ENCODE measurements at places on chromosomes 3 and 15.

DNA sequence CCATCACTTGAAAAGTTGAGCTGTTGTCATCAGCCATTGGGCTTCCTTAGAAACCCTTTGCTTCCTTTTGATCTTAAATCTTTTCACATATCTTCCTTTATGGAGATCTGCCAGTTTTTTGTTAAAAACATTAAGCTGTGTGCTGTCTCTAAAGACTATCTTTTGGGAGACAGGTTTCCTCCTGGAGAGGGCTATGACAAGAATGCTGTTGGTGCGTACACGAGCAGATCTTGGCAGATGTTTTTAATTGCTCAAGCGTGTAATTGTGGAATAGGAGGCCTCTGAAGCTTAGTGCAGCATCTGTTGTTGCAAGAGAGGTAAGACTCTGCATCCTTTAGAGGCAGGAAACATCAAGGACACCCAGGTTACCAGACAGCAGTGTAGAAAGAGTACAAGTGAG is 56.8 kb downstream of the PHLDB2 start:
- DNase-seq: no peak

- no peak for DNase-seq
Observed at GRCh38 chr15:68733666-68734065, 87.0 kb downstream of the ANP32A start.

GRCh38 chr15:65881766-65882434 is 12.6 kb downstream of the RAB11A start:
- DNase-seq: no peak

GRCh38 chr3:156307704-156308103 is 187.3 kb downstream of the KCNAB1 start:
- DNase-seq: no peak

DNA sequence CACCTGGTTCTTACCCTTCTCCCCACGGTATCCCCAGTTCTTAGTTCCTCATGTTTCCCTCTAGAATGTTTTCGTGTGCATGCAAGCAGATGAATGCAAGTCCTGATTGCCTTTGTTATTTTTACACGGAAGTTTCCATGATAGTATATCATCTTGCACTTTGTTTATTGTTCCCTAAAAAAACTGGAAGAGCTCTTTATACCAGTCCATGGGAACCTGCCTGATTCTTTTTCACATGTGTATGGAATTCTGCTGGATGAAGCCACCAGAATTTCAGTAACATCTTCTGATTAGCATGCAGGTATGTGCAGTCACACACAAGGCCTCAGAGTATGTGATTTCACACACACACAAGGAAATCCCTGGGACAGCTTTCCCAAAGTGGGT is 16.0 kb upstream of the LRRK1 start:
- DNase-seq: no peak

DNA sequence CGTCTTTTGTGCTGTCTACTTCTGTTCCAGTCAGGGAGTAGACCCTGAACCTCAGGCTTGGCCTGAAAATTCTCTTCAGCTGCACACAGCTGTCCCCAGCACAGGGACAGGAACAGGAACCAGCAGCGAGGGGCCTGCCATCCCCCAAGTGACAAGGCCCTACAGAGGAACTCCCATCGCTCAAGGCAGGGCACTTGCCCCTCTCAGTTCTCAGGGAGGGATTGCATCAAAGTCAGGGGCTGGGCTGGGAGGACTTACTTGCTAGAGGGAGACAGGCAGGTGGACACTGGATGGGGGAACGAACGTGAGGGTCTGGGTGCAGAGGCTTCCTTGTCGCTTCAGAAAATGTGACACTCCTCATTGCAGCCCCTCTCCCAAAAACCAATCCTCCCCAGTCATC is 163.6 kb downstream of the CHSY1 start:
- no peak for DNase-seq

GRCh38 chr15:32718227-32718820 is 520 bp downstream of the GREM1 start:
- no peak for DNase-seq

DNA sequence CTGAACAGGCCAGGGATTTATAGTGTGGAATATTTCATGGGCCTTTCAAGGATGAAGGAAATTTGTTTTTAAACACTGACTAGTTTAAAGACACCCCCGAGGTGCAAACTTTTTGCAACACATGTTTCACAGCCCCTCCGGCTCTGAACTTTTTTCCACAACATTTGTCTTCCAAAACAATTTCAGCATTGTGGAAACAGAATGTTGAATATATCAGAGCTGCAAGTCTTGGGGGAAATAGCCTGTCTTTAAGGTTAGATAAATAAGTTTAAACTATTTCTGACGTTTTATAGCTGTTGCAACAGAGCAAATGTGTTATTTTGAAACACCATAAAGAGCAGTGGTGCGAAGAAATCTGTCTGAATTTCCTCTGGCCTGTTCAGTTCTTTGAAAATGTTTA is 229.2 kb upstream of the GOLGA6L4 start:
- DNase-seq: no peak

GRCh38 chr3:82505079-82505756 is 743.8 kb upstream of the GBE1 start:
- no peak for DNase-seq

DNA sequence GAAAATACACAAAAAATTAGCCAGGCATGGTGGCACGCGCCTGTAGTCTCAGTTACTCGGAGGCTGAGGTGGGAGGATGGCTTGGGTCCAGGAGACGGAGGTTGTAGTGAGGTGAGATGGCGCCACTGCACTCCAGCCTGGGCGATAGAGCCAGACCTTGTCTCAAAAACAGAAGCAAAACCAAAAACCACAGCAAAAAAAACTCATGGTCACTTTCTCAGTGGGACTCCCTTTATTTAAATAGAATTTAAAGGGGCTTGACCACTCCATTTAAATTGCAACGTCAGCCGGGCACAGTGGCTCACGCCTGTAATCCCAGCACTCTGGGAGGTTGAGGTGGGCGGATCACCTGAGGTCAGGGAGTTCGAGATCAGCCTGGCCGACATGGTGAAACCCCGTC is 32.8 kb downstream of the ARHGAP31 start:
- DNase-seq: no peak

- DNase-seq: no peak
Observed at GRCh38 chr3:188217011-188217463, 63.1 kb downstream of the LPP start.

DNA sequence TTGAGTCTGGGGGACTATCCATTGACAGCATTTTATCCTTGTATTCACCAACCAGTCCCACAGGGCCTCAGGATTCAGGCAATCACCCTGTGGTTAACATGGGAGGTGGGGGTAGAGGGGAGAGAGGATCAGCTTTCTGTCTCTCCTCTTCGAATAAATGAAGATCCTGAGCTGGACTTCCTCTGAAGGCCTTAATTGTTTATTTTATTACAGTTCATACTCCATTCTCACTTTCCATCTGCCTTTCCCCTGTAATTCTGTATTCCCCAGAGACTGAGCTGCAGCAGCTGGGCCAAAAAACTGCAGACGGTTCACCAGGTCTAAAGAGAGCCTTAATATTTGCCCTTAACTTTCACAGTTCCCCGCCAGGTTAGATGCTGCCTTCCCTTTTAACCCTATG is 11.9 kb downstream of the TAGLN3 start:
- DNase-seq: no peak

- DNase-seq: no peak
Observed at GRCh38 chr15:54519577-54519976, 541.3 kb downstream of the UNC13C start.

GRCh38 chr3:29789686-29790085 is 508.8 kb downstream of the RBMS3 start:
- no peak for DNase-seq

- no peak for DNase-seq
Observed at GRCh38 chr3:151724576-151725562, 8.9 kb upstream of the AADACL2 start.

- DNase-seq: no peak
Observed at GRCh38 chr3:125069452-125069851, 13.7 kb upstream of the HEG1 start.

- DNase-seq: no peak
Observed at GRCh38 chr3:46540550-46540949, 25.6 kb downstream of the LRRC2 start.

GRCh38 chr15:99212406-99212805 is 37.0 kb downstream of the TTC23 start:
- DNase-seq: no peak

DNA sequence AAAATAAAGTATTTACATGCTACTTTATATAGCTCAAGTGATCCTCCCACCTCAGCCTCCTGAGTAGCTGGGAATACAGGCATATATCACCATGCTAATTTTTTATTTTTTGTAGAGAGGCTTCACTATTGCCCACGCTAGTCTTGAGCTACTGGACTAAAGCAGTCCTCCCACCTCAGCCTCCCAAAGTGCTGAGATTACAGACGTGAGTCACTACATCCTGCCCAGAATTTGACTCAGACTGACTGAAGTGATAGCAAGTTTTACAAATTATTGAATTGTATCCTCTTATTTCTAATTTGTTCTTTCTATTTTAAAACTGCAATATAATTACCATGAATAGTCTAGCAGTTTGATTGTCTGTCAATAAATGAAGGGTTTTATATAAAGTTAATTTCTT is 210.3 kb upstream of the CGNL1 start:
- DNase-seq: no peak

- no peak for DNase-seq
Observed at GRCh38 chr3:61250784-61251173, 473 bp downstream of the FHIT start.

DNA sequence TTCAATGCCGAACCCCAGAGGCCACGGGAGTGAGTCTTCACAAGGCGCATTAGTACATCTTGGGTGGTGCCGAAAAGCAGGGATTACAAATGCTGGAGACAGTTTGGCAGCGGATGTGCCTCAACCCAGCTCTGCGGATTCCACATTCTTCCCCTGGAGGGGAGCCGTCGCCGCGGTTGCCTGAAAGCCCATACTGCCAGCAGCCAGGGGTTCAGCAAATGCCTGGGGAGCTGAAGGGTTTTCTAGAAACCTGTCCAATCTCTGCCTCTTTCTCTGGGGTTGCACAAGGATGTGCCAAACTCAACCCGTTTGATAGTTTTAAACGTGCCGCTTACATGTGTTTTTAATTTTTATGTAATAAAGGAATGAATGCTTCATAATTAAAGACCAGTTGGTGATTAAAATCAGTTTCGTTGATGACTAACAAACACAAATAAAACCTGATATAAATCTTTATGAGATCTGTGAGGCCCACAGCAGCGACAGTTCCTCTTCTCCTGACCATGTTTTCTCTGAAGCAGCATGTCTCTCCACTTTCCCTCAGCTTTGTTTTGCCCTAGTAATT is 74.6 kb upstream of the LEKR1 start:
- no peak for DNase-seq

- DNase-seq: no peak
Observed at GRCh38 chr3:129702934-129703712, 96.6 kb upstream of the PLXND1 start.

- no peak for DNase-seq
Observed at GRCh38 chr3:66592927-66593625, 92.3 kb upstream of the LRIG1 start.

DNA sequence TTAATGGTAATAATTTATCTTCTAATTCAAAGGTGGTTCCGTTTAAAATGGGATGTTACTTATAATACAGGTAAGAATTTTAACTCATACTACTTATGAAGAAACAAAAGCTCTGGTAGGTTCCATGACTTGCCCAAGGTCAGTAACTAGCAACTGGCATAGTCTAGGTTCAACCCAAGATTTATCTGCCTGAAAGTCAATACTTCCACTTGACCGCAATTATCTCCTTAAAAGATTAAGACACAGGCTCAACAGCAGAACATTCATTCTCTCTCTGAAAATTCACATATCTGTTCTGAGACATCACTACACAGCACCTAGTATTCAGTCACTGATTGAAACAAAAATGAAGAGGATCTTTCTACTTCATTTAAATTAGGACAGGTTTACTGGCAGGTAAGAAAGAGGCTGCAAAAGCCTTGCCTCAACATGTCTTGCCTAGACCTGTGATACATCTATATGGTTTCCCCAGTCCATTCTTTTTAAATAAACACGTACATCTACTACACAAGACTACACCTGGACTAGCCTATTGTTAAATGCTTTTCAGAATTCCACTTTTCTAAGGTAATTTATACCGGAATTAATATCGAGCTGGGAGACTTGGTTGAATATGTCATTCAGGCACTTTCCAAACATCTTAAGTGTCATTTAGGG is 1.2 kb downstream of the CSNK1G1 start:
- no peak for DNase-seq

DNA sequence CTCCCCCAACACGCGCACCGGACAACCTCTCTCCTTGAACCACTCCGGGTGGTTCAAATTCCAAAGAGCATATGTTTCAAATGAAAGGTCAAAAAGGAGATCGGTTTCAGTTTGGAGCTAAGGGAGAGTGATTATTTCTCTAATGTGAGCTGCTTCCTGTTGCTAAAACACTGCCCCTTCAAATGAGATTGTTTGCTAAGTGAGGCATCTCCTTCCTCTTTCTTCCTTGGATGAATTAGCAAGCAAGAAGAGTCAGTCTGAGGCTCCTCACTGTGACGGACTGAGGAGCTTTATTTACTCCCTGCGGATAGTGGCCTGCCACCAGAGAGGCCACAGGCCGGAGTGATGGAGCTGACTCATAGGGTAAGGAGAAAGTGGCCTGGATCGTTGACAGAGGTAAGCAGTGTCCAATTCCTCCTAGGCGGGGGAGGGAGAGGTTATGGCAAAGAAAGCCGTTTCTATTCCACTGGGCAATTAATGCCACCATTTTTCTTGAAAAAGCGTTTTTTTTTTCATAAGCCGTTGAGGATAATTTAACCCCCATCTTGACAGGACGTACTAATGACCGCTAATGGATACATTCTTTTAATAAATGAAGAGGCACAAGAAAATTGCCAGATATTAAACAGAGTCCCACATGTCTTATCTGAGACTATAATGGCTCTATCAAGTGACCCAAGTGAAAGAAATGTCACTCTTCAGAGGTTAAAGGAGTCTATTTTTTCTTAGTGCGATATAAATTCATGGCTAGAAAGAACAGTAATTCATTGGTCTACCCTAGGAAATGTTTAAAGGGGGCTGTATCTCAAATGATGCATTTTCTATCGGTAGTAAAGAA is 167.0 kb upstream of the ANKRD28 start:
- DNase-seq: no peak

GRCh38 chr3:148366743-148367410 is 330.8 kb upstream of the AGTR1 start:
- no peak for DNase-seq

DNA sequence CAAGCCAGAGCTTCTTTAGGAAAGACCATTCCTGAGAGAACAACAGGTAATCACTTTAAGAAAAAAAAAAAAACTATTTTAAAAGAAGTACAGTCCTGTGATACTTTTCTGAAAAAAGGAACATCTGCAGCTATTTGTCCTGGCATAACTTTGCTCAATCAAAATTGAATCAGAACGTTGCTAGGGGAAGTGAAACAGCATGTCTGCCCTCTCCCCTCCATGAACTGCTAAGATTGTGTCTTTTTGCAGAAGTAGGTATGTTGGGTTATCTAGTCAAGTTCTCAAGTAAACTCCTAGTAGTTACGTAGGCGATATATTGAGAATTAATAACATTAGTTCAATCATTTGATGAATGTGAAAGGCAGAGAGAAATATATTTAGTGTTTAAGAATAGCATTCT is 1013.3 kb downstream of the TUSC7 start:
- no peak for DNase-seq

- DNase-seq: no peak
Observed at GRCh38 chr3:12229146-12229851, 59.6 kb upstream of the PPARG start.

- no peak for DNase-seq
Observed at GRCh38 chr3:74233091-74233490, 381.4 kb downstream of the CNTN3 start.

- no peak for DNase-seq
Observed at GRCh38 chr3:171240504-171240835, 213.9 kb upstream of the SLC2A2 start.

- no peak for DNase-seq
Observed at GRCh38 chr3:13112521-13113345, 39.5 kb upstream of the IQSEC1 start.

GRCh38 chr15:70726753-70727152 is 36.6 kb downstream of the UACA start:
- DNase-seq: no peak
